ENCODE measurements at places on chromosomes 7 and 10.

GRCh38 chr10:58723186-58723585 is 210.5 kb downstream of the BICC1 start:
- DNase-seq, result no peak

- no peak for DNase-seq
Observed at GRCh38 chr7:102306916-102307677, 20.4 kb downstream of the SH2B2 start.

DNA sequence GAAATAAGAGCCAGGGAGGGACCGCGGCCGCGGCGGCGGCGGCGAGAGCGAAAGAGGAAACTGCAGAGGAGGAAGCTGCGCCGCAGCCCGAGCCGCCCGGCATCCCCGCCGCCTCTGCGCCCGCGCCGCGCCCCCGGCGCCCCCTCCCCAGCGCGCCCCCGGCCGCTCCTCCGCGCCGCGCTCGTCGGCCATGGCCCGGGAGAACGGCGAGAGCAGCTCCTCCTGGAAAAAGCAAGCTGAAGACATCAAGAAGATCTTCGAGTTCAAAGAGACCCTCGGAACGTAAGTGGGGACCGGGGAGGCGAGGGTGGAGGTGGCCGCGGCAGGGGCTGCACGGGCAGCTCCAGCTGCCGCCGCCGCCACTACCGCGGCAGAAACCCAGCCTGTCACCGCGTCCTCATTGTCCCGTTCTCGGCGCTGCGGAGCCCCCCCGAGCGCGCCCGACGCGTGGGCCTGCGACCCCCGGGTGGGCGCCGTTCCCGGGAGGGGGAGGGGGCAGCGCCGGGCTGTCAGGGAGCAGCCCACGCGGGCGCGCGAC is 351 bp downstream of the CAMK1D start:
- no peak for DNase-seq

DNA sequence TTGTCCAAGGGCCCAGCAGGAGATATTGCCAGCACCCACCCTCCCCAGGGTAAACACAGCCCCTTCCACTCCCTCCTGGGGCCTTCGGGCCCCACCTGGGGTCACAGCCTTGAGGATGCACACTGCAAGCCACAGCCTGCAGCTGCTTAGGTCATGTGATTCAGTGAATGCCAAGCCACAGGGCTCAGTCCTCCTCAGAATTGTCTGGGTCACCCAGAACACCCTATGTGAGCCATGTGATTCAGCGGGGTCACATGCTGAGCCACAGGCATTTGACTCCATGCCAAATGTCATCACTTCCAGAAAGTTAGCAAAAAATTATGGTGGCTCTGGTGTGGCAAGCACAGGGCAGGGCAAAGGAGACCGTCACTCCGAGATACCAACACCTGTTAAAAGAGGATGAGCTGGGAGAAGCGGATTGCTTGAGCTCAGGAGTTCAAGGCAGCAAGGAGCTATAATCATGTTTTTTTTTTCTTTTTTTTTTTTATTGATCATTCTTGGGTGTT is 17.2 kb upstream of the PSAP start:
- no peak for DNase-seq

GRCh38 chr10:17238445-17239291 is 10.6 kb downstream of the VIM start:
- DNase-seq, result no peak

DNA sequence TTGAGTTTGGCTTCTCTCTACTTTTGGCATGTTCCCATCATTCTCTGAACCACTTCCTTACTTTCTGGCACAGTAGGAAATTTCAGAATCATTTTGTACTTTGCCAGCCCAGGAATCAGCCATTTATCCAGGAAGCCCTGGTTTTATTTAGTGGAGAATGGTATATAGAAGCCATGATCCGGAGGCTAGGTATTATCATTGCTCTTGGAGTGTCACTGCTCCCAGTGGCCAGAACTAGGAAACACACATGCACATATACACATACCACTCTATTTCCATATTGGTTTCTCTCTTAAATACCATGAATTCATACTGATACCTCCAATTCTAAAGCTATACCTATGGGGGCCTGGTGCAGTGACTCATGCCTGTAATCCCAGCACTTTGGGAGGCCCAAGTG is 36.3 kb downstream of the SUFU start:
- no peak for DNase-seq

DNA sequence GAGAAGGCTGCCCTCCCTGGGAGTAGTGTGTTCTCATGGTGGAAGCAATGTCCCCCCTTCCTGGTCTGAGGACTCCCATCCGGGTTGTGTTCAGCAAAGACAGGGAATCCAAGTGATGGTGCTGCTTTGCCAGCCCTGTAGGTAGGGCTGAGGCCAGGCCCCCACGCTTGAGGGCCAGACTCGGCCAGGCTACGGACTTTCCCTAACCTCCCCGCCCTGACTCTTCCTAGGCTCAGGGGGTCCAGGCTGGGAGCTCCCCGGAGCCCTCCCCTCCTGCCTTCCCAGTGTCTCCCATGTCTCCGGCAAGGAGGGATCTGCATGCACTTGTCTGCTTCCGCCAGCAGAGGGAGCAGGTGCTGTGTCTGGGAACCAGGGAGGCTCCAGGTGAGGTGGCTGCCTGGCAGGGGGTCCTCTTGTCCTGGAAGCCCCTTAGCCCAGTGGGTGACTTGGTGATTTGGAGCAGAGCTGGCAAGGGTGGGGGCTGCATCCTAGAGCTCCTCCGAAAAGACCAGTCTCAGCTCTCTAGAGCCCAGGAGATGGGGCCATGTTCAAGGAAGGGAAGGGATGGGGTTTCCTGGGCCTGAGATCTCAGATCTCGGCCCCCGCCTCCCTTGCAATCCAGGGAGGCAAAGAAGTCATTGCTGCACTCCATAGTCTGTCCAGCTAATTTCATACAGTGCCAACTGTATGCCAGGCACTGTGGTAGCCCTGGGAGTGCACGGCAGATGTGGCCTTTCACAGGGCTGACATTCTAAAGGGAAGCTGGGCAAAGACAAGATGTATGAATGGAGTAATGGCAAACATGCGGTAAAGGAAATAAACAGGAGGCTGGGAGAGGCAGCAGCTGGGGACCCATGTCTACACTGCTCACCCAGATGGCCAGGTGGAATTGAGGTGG is 20.3 kb upstream of the SFRP5 start:
- peak; percentile 49 for DNase-seq

GRCh38 chr7:36690514-36691187 is 33.6 kb downstream of the AOAH start:
- DNase-seq, result no peak

DNA sequence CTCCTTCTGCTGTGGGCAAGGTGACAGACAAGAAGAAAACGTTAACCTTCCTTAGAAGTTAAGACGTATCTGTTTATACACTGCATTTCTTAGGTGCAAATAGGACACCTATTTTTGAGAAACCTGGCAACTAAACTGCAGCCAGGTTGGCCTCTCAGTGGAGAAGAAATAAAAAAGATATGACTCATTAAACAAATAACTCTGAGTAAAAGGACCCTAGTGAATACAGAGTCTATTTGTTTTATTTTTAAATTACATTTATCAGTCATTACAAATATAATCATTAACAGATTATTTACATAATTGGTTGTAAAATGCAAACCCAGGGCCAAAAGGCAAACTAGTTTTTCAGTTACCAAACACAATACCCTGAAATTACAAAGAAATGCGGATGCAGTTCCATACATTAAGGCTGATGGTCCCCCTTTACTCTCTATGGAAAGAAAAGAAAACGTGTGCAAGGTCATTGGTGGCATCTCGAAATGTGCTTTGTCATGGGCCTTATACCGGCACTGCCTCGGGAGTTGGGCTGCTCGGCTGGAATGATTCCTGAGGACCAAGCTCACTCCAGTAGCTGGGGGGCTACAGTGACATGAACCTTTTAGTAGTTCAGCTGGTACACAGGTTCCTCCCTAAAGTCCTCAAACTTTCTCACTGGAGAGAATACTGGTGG is 38.4 kb downstream of the ADRB1 start:
- no peak for DNase-seq

GRCh38 chr10:38226385-38226784 is 132.2 kb downstream of the ZNF37A start:
- DNase-seq, result no peak

DNA sequence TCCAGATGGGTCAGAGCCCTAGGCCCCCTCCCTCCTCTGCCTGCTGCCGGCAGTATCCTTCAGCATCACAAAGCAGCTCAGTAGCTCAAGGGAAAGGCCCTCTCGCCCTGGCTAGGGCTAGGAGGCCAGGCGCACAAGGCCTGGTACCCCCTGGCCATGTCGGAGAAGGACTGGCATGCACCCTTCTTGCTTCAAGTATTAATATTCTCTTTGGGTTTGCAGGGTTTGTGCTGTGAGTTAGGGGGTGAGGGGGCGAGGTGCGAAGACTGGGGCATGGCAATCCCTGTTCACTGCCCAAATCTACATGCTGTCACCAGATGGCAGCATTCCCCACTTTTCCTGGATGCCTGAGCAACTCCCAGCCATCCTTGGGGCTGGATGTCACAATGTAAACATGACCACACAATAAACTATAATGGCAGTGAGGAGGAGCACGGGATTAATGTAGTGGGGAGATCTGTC is 105.2 kb downstream of the NEURL1 start:
- no peak for DNase-seq

- no peak for DNase-seq
Observed at GRCh38 chr7:135729230-135729629, 1.2 kb upstream of the SLC13A4 start.

GRCh38 chr10:118820326-118821116 is 65.8 kb upstream of the CACUL1 start:
- DNase-seq, result no peak

DNA sequence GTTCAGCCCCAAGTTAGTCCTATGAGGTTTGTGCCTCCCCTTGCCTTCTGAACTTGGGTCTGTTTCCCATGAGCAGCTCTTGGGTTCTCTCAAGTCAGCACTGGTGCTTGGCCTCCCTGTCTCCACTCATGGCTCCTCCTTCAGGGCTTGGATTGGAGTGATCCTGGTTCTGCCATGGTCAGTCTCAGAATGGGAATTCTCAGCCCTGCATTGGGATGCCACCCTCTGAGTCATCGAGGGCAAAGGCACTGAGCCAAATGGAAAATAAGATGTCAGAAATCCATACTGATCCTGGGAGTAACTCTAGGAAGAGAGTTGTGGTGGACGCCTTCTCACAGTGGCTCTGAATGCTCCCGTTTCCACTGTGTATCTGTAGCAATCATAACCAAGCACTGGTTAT is 233.4 kb upstream of the HABP2 start:
- no peak for DNase-seq

Measured in activated T-helper 1 cell treated with anti-CD3 and anti-CD28 coated beads, Interleukin-2, amount 50 U/mL, for 16 hours (primary cell).